ENCODE measurements at places on chromosomes 7 and 10. TPM values are rescaled to one million over a fixed set of nuclear protein-coding genes. Genes with fewer than 3 reads are reported as not detected.

Gene LLCFC1
- not detected for total RNA-seq

Gene GOLGA7B
- total RNA-seq, result 12.2 TPM

Gene GNG11
- total RNA-seq, result not detected

Gene NUTM2A
- 0.89 TPM for total RNA-seq

Gene BBS9
- 8.9 TPM for total RNA-seq

DNA sequence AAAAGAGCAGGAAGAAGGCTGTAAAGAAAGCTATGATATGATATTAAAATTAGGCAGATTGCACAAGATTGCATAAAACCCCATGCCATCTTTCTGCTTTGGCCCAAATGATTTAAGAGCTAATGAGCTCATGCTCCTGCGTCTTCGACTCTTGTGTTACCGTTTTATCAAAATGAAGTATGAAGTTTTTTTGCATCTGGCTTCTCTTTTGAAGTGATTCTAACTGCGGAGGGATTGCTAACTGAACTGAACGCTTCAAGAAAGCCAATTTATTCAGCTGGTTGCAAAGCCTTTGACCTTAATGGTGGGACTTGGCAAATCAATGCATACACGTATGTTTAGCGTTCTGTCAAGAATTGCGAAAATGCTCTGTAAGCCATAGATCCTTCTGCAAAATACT lies 282.9 kb downstream of the TWIST1 start:
- DNase-seq, result no peak

DNA sequence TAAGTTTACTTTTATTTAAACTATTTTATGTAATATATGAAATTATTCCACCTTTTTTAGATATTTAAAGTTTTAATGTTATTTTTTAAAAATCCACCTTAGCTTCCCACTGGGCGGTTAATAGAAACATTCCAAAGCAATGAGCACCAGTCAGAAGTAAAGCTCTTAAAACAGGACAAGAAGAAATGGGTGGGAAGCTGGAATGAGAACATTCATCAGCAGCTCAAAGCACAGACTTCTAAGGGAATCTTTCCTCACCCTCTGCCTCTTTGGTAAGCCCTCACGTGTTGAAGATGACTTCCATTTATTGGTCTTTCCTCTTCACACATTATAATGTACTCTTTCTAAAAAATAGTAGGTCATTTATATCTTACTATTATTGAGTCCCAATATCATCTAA lies 3.1 kb downstream of the AGMO start:
- DNase-seq, result no peak

GRCh38 chr7:1965579-1966294 lies 267.0 kb downstream of the MAD1L1 start:
- no peak for DNase-seq

DNA sequence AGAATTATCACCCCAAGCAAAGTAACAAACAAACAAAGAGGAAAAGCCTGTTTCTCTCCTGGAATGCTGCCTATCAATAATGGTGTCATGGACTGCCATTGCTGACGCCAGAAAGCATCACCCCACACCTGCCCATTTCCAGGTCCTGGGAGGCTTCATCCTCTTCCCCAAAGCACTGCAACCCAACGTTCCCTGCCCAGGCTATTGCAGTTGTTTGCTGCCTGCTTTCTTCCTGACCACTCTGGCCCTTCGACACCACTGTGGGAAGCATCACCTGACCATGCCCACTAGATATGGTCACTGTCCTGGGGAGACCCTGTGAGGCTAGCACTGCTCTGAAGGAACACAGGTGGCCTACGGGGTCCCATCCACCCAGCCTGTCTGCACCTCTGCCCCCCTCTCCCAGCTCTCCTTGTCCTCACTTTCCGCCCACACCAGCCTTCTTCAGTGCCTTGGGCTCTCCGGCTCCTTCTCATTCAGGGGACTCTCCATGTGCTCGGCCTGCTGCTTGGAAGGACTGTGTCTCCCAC lies 439.6 kb downstream of the GLRX3 start:
- no peak for DNase-seq

GRCh38 chr7:1254281-1255079 lies 21.8 kb downstream of the UNCX start:
- DNase-seq, result no peak

GRCh38 chr10:23046027-23046426 lies 49.4 kb upstream of the MSRB2 start:
- no peak for DNase-seq

DNA sequence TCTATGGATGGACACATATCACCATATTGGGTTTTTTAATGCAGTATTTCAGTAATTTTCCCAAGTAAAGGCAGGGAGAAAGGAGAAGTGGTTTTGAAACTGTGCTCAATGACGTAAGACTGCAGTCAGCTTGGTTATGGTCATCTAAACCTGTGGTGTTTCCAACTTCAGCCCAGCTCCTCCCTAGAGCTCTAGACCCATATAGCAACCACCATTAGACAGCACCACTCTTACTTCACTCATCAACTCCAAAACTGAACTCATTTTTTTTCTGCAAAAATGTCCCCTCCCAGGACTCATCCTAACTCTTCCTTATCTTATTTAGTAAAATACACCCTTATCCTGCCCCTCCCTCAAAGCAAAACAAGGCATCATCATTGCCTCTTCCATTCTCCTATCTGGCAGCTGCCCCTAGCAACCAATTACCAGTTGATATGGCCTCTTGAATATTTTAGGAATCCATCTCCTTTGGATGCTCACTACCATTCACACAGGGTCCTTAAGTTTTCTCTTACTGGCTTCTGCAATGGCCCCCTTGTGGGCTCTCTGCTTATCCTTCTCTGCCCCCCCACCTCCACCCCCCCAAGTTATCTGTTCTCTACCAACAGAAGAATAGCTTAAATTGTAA lies 1.5 kb upstream of the RALA start:
- no peak for DNase-seq

- DNase-seq, result no peak
Observed at GRCh38 chr10:2476812-2477553, 590.4 kb upstream of the PFKP start.

- no peak for DNase-seq
Observed at GRCh38 chr10:88870089-88870488, 10.0 kb upstream of the STAMBPL1 start.

DNA sequence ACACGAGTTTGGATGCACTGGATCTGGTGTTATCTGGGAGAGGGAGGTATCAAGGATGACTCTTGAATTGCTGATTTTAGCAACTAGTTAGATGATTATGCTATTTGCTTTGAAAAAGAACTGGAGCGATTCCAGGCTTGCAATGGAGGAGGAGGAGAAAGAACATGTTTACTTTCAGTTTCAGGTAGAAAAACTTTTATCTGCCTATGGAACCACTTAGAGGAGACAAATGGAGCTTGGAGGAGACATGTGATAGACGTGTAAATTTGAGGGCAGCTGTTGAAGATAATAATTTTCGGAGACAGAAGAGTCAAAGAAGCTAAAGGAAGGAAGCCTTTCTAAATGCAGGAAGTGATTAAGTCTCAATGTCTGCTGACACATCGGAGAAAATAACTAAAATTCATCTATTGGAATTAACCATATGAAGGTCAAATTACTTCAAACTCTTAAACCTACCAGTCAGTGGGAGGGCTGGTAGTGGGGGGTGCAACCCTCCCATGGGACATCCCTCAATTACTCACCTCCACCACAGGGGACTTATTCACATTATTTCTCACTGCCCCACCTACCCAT lies 56.4 kb upstream of the GNAI1 start:
- no peak for DNase-seq

DNA sequence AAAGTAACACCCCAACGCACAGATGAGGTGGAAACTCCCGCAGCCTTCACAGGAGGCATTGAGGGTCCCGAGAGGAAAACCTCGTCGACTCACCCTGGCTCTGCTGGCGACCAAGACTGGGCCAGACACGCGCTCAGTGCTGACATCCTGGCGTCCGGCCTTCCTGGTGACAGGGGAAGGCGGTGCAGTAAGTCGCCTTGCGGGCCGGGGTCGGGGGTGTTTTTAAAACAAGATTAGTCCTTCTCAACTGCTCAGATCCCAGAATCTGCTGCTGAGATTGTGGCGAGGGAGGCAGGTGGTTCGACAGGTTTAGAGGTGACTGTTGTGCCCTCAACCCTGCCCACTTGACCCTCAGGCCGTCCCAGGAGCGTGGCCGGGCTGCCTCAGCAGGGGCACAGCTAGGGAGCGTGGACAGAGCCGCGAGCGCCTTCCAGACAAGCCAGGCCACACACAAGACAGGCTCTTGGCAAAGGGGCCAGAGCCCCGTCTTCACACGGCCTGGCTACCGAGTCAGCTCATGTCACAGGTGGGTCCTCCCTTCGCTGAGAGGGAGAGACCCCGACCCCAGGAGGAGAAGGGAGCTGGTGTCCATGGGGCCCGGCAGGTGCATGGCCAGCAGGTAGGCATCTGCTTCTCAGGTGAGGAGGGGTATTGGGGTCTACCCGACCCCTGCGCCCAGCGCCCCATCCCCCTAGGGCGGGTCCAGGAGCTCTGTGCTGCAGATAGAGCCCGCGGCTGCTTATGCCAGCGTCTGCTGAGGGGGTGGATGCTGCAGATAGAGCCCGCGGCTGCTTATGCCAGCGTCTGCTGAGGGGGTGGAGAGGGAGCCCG lies 81.6 kb downstream of the DNAJB6 start:
- DNase-seq, result no peak

DNA sequence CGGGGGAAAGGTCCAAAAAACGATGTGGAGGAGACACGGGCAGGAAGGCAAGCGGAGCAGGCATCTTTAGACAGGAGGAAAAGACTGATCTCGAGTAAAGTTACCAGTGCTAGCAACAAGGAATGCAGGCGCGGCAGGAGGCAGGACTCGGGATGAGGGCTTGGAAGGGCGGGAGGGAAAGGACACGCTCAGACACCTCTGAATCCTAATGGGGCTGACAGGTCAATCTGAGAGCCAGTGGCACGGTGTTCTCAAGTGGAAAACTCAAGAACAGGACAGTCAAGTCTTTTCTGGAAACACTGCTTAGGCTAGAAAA lies 155.3 kb upstream of the COBL start:
- no peak for DNase-seq

GRCh38 chr10:21953585-21954057 lies 49.9 kb downstream of the DNAJC1 start:
- no peak for DNase-seq

DNA sequence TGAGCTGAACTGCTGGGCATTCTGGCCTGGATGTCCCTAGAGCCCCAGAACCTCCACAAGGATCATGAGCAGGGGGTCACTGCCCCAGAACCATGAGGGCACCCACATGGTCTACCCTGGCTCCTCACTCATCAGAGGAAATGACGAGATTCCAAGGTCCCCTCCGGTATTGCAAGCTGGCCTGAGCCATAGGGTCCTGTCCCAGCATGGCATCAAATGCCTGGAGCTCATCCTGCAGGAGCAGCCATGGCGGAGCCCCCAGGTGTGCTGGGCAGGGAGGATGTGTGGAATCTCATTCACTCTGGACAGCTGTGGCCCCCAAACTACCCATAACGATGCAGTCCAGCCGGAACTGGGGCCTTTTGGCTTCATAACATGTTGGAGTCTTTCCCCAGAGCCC lies 66.6 kb upstream of the ANTXRL start:
- no peak for DNase-seq

DNA sequence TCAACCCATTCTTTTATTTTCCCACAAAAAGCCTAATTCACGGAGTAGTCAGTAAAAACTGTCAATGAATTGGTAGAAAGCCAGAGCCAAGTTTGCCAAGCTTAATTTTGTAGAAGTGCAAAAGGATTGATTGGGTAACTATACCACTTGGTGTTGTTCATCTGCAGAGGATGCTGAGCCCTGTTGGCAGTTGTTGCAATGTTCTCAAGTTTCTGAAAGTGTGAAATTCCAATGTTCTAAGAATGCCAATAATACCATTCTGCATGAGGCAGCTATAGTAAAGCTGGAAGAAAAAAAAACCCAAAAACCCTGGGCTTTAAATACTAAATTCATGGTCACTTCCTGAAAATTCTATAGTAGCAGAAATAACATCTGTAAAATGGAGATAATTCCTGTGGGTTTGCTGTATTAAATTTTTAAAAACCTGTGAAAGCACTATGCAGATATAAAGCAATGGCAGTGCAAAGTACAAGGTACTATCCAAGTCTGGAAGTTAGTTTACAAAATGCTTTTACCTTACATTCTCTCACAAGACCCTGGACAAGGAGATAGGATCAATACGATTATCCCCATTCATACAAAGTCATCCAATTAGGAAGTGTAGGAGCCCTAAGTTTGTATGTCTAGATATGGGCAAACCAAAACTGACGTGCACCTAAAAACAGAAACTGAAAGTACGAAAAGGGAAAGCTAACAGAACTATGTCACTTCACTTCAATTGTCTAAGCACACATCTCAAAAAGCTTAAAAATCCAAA lies 6.0 kb upstream of the PON1 start:
- peak; percentile 24 for DNase-seq

- DNase-seq, result no peak
Observed at GRCh38 chr7:72161534-72161933, 250.6 kb downstream of the CALN1 start.

GRCh38 chr10:126369125-126369710 lies 19.1 kb downstream of the ADAM12 start:
- no peak for DNase-seq

DNA sequence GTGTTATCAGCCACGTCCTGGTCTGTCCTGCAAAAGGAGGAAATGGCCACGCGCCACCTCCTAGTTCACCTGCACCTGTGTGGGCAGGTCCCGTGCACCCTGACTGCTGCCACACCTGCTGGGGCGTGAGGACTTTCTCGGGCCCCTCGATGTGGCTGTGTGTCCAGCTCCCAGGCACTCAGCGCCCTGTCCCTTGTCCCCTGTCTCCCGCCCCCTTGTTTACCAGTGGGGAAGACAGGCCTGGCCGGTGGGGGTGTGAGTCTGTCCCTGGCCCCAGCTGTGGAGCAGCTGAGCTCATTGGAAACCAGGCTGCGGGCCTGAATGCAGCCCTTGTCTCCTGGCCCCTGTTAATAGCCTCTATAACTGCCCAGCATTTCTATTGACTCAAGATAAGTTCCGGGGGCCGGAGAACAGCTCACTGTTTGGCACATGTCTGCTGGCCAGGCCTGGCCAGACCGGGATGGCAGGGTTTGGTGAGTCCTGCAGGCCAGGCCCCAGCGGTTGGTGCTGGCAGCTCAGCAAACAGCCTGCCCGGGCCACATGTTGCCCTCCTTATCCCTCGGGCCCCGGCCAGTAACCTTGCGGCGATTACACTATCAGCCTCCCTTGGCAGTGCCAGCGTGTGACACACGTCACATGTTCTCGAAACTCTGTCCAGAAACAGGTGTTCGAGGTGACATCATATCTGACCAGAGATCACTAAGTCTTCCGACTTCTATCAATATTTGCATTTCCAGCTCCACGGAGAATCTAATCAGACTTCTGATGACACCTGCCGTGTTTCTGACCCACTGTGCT lies 52.1 kb downstream of the FOXL3 start:
- no peak for DNase-seq

DNA sequence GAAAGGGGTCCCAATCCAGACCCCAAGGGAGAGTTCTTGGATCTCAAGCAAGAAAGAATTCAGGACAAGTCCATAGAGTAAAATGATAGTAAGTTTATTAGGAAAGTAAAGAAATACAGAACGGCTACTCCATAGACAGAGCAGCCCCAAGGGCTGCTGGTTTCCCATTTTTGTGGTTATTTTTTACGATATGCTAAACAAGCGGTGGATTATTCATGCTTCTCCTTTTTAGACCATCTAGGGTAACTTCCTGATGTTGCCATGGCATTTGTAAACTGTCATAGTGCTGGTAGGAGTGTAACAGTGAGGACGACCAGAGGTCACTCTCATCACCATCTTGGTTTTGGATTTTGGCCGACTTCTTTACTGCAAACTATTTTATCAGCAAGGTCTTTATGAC lies 1033.4 kb downstream of the SORCS3 start:
- DNase-seq, result no peak

All from activated CD4-positive, alpha-beta T cell treated with anti-CD3 and anti-CD28 coated beads, Interleukin-2, amount 10 ng/mL, durations not matched to agents 7 days and 5 days (primary cell).